ENCODE measurements at places on chromosomes 1 and 21. TPM values are rescaled to one million over a fixed set of nuclear protein-coding genes. Genes with fewer than 3 reads are reported as not detected.
A peak's percentile ranks its signal among the peaks of the same experiment; 100 is the strongest.

DNA sequence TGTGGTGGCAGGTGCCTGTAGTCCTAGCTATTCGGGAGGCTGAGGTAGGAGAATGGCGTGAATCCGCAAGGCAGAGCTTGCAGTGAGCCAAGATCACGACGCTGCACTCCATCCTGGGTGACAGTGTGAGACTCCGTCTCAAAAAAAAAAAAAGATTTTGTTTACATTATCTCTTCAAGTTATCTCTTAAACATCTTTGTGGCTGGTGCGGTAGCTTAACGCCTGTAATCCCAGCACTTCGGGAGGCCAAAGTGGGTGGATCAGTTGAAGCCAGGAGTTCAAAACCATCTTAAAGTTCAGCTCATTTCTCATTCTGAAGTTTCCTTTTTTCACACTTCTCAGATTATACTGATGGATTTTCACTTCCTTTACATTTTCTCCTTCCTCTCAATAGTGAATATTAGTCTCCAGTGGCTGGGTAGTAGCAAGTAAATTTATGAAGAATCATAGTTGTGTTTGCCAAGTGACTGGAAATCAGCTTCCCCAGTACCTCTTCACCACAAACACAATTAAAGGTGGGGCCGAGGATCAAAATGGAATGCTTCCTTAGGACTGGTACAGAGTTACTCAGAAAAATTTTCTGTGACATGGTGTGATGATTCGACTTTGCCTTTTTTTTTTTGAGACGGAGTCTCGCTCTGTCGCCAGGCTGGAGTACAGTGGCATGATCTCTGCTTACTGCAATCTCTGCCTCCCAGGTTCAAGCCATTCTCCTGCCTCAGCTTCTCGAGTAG lies 13.8 kb downstream of the PIP5K1A start:
- H3K4me3 ChIP-seq: no peak overlapping the region
- peaks cover 22% of the 10 kb centered on the region for H3K4me1 ChIP-seq
- no peak for DNase-seq
- no peaks in the 10 kb centered on the region for H3K27me3 ChIP-seq

- no peak for DNase-seq
- peaks cover 19% of the 10 kb centered on the region for H3K4me1 ChIP-seq
- H3K36me3 ChIP-seq: no peaks in the 10 kb centered on the region
- no peak overlapping the region for H3K4me3 ChIP-seq
- H3K27ac ChIP-seq: no peak overlapping the region
Observed at GRCh38 chr1:10544239-10544638, 69.5 kb downstream of the PEX14 start.

DNA sequence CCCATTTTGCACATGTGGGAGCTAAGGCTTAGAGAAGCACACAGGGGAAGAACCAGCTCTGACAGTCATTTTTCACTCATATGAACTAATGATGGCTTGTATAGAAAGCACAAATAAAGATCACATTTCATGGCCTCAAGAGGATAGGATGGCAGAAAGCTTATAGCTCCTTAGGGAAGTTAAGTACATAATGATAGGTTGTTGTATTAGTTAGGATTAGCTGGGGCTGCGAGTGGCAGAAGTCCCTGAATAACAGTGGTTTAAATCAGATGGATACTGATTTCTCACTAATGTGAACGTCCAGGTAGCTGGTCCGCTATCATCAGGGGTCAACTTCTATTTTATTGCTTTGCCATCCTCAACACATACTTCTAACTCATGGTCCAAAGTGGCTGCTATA lies 284.0 kb downstream of the RPS6KC1 start:
- no peak overlapping the region for H3K27ac ChIP-seq
- H3K27me3 ChIP-seq: no peaks in the 10 kb centered on the region
- H3K4me1 ChIP-seq: no peaks in the 10 kb centered on the region

DNA sequence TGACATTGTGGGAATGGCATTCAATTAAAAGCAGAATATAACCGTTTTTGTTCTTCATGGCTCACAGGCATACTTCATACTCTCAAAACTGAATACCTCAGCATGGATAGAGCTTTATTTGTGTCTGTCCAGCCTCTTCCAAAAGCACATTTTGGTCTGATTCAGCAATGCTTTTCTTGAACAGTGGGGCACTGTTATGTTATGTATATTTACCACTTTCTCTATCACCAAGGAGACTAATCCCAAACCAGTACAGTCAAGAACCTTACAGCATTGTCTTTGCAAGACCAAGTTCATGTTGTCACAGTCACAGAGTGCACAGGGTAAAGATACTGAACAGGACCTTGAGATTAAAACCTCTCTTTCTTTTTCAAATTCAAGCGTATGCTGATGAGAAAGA lies 582.8 kb downstream of the PTBP2 start:
- no peaks in the 10 kb centered on the region for H3K36me3 ChIP-seq
- H3K4me1 ChIP-seq: no peaks in the 10 kb centered on the region
- no peak for DNase-seq
- no peak overlapping the region for H3K4me3 ChIP-seq

DNA sequence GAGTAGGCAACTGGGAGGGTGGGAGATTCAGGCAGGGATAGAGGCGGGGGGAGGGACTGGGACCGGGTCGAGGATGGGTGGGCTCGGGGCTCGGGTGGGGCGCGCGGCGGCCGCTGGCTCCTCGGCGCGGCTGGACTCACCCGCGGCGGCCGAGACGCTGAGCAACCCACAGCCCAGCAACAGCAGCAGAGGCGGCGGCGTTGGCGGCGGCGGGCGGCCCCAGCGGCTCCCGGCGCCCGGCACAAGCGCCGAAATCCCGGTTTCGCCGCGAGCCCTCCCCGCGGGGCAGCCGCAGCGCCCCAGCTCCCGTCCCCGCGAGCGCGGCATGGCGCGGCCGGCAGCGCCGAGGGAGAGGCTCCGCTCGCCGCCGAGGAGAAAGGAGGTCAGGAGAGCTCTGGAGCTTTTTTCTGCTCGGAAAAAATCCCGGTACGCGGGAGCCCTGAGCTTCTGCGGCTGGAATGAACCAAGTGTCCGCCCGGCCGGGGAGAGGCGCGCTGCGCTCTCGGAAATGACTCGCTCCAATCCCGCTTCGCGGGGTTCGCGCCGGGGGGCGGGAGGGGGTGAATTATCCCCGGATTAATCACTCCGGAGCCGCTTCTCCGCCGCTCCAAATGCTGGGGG lies at the start of gene CSMD2:
Gene CSMD2 (minus strand): TSS at position 460 of the 621 bp plus-strand sequence. CDS start 133 bp downstream, at position 327.
- H3K4me1 ChIP-seq: peaks cover 5% of the 10 kb centered on the region
- H3K4me3 ChIP-seq: no peak within 1 kb of the TSS
- no peak for DNase-seq

GRCh38 chr1:19720973-19721372 lies 56.3 kb downstream of the HTR6 start:
- H3K4me1 ChIP-seq: no peaks in the 10 kb centered on the region
- H3K36me3 ChIP-seq: peaks cover 10% of the 10 kb centered on the region

GRCh38 chr1:235027862-235028250 lies 100.8 kb downstream of the TOMM20 start:
- no peaks in the 10 kb centered on the region for H3K4me1 ChIP-seq
- no peak for DNase-seq
- H3K27me3 ChIP-seq: no peaks in the 10 kb centered on the region
- no peak overlapping the region for H3K27ac ChIP-seq
- no peak overlapping the region for H3K4me3 ChIP-seq
- H3K36me3 ChIP-seq: no peaks in the 10 kb centered on the region

Gene GJA5
- not detected for total RNA-seq

Gene LAPTM5
- 587 TPM for total RNA-seq

Gene RIIAD1
- not detected for total RNA-seq

DNA sequence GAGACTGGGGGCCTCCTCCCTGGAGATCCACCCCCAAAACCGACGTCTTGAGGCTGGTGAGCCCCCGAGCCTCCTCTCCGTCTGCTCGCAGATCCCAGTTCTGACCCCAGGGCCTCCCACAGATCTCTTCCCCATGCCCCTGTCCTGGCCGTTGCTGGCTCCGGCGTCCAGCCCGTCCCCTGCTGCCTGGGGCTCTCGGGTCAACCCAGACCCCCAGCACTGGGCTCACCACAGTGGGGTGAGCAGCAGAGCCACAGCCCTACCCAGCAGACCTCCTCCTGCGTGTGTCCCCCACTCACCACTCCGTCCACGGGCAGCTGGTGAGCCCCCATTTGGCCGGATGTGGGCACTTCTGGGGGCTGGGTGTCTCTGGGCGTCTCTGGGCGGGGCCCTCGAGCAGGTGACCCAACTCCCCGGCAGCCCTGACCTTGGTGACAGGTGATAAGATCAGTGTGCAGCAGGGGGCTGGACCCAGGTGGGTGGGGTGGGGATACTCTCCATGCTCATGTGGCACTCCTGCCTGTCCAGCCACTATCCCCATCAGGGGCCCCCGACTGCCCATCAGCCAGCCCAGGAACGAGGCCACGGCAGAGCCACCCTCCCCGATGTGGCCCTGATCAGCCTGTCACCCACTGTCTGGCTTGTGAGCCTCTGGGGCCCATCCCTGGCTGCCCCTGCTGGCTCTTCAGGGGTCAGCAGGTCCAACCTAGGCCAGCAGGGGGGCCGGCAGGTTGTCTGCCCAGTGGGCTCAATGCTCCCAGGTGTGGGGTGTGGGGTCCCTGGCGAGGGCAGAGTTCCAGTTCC lies 709 bp downstream of the TNFRSF14 start:
- H3K27me3 ChIP-seq: no peaks in the 10 kb centered on the region
- peak overlapping the region; percentile 98 for H3K27ac ChIP-seq
- peaks cover 19% of the 10 kb centered on the region for H3K36me3 ChIP-seq
- DNase-seq: peak; percentile 46
- peak overlapping the region; percentile 95 for H3K4me3 ChIP-seq

Gene TEDDM1
- total RNA-seq: not detected

DNA sequence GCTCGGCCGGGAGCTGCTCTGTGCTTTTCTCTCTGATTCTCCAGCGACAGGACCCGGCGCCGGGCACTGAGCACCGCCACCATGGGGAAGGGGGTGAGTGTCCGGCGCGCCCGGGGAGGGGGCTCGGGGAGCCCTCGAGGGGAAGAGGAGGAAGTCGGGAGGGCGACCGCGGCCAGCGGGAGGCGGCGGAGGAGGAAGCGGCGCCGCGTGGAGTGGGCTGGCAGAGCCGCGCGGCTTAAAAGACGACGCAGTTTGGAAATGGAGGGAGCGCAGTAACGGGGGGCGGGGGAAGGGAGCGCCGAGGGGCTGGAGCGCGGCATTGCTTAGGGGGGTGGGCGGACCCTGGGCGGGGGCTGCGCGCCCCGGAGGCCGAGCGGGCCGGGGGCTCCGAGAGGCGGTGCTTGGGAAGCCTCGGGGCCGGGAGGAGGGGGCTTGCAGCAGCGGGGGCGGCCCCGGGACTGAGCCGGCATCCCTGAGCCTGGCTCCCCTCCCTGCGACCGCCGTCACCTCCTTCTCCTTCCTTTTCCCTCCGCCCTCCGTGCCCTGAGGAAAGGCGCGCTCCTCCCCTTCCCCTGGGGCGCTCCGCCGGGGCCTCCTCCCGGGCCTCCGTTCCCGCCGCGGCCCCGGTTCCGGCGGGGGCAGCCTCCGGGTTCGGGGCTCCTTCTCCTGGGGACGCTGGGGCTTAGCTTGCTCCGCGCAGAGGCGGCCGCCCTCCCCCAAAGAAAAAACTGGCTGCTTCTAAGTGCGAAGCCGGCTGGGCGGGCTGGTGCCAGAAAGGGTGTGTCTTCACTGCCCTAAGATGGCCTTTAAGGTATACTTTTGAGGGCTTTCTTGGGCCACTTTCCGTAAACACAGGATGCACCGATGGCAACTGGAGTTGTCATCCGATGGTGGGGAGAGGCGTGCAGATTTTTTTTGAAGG lies 648 bp downstream of the ATP1A1 start:
- peak overlapping the region; percentile 82 for H3K4me3 ChIP-seq
- peaks cover 49% of the 10 kb centered on the region for H3K4me1 ChIP-seq
- H3K27me3 ChIP-seq: no peaks in the 10 kb centered on the region
- no peaks in the 10 kb centered on the region for H3K36me3 ChIP-seq

Gene HIVEP3
- total RNA-seq: 11.1 TPM

Gene KRTAP19-7
- total RNA-seq: not detected

DNA sequence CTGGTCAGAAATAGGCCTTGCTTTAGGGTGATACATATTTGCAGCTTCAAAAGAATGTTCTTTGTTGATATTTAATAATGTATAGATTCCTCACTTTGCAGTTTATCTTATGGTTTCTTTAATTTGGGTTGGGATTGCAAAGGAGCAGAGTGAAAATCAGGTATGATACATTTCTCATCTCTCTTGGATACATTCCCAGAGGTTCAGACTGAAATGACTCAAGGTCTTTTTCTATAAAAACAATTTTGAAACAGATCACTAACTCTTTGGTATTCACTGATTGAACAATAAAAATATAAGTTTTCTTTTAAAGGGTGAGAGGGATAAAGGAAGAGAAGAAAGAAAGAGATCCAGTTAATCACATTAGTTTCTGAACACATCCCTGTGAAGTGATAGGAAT lies 606.5 kb upstream of the CAMK1G start:
- H3K27ac ChIP-seq: no peak overlapping the region
- no peaks in the 10 kb centered on the region for H3K27me3 ChIP-seq
- no peaks in the 10 kb centered on the region for H3K4me1 ChIP-seq
- H3K4me3 ChIP-seq: no peak overlapping the region
- DNase-seq: no peak

Gene ITLN2
- total RNA-seq: not detected

- no peak overlapping the region for H3K4me3 ChIP-seq
- no peak for DNase-seq
- H3K27me3 ChIP-seq: no peaks in the 10 kb centered on the region
- no peaks in the 10 kb centered on the region for H3K36me3 ChIP-seq
- H3K4me1 ChIP-seq: peaks cover 3% of the 10 kb centered on the region
- H3K27ac ChIP-seq: no peak overlapping the region
Observed at GRCh38 chr1:41545996-41546832, 61.7 kb upstream of the EDN2 start.

Gene HMCN1
- total RNA-seq: 0.19 TPM

DNA sequence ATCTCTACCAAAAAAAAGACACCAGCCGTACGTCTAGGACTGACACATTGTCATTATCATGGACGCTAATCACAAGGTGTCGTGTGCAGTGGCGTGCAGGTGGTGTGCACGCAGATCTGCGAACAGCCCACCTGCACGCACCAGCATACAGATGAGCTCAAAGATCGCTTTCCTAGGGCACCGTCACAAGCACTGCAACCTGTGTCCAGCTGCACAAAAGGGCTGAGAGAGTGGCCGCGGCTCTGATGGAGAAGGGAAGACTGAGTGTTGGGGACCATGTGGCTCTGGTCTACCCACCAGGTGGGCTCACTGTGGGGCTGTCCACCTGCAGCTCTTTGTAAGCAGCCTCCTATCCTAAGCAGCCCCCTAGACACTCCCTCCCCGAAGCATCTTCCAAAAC lies 50.9 kb downstream of the S100B start:
- H3K27me3 ChIP-seq: no peaks in the 10 kb centered on the region
- no peak for DNase-seq
- no peak overlapping the region for H3K4me3 ChIP-seq
- peaks cover 20% of the 10 kb centered on the region for H3K36me3 ChIP-seq
- peaks cover 67% of the 10 kb centered on the region for H3K4me1 ChIP-seq

GRCh38 chr1:15803380-15803779 lies 4.1 kb downstream of the UQCRHL start:
- H3K4me3 ChIP-seq: no peak overlapping the region
- no peak overlapping the region for H3K27ac ChIP-seq
- H3K4me1 ChIP-seq: no peaks in the 10 kb centered on the region
- DNase-seq: peak; percentile 13
- no peaks in the 10 kb centered on the region for H3K27me3 ChIP-seq
